ENCODE measurements at places on chromosomes 4 and X.

- DNase-seq = no peak
Observed at GRCh38 chr4:102008711-102009110, 218.2 kb downstream of the BANK1 start.

GRCh38 chrX:112053169-112053568 lies 29.4 kb downstream of the TRPC5 start:
- DNase-seq = no peak

GRCh38 chr4:23814996-23815660 lies 74.7 kb downstream of the PPARGC1A start:
- no peak for DNase-seq

- no peak for DNase-seq
Observed at GRCh38 chr4:147538711-147539110, 57.8 kb downstream of the EDNRA start.

DNA sequence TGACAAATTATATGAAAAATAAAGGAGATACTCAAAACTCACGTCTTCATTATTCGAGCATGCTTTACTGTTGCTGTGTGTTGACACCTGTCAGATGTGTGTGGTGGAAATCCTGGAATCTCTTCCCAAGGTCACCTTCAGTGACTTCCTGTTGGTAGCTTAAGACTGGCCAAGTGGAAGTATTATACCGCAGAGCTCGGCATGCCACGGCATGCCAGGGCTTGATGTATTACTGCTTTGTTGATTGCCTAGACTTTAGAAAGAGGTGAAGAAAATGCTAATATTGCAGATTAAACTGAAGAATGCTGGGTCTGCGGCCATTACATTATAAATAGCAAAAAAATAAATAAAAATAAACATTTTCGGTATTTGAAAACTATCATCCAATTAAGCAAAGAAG lies 4.6 kb downstream of the TREX2 start:
- DNase-seq = no peak

DNA sequence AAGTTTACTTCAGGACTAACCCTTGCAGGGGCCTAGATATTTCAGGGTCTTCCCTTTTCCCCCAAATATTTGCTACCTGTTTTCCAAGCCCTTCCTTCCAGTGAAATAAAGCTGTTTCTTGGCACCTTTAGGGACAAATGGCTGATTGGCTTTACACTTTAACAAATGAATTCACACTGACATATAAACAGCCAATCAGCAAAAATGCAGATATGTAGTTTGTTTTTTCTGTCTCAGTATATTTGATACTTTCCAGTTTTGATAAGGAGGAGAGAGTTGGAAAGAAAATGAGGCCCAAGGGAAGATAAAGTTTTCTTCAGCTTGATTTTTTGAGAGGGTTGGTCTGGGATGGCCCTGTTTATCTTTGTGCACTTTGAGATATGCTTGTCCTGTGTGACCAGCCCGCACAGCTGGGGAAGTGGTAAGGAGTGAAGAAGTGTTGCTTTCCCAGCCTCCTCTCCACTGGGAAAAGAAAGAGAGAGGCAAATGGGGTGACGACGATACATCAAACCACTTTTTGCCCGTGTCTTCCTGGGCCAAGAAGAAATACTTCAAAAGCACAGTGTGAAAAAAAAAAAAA lies 67.5 kb downstream of the MGST2 start:
- no peak for DNase-seq

DNA sequence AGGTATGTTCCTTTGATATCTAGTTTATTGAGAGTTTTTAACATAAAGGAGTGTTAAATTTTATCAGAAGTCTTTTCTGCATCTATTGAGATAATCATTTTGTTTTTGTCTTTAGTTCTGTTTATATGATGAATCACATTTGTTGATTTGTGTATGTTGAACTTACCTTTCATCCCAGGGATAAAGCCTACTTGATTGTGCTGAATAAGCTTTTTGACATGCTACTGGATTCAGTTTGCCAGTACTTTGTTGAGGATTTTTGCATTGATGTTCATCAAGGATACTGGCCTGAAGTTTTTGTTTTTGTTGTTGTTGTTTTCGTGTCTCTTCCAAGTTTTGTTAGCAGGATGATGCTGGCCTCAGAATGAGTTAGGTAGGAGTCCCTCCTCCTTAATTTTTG lies 10.8 kb upstream of the AFM start:
- no peak for DNase-seq

GRCh38 chr4:144787365-144788258 lies 141.7 kb downstream of the HHIP start:
- no peak for DNase-seq

DNA sequence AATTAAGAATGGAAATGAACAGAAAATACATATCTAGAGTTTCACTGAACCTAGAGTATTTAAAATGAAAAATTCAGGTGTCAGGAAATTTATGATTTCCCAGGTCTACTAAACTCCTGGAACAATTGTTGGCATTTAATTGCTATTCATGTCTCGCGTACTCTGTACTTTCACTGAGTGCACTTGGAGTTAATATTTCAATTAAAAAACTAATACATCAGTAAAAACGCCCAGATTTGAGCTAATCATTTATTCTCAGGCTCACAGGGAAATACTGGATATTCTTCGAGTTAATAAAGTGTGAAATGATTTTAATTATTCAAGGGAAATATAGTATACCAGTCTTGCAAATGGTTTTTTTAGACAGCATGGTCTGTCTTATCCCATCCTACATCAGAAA lies 125.9 kb downstream of the CHRNA9 start:
- DNase-seq = no peak

DNA sequence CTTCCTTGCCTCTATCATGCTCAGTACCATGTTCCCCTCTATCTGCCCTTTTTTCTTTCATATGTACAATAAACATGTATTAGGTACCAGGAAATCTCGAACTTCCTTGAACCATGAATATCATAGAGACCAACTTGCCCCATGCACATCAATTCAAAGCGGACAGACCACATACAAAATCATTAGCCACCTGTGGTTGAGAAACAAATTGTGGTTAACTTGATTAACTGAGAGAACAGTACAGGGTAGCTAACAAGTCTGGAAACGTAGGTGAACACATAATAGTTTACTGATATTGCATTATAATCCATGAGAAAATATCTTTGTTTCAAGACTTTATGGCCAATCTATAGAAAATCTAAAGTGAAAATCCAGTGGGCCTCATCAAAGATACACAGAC lies 8.2 kb downstream of the CASP3 start:
- DNase-seq = no peak

DNA sequence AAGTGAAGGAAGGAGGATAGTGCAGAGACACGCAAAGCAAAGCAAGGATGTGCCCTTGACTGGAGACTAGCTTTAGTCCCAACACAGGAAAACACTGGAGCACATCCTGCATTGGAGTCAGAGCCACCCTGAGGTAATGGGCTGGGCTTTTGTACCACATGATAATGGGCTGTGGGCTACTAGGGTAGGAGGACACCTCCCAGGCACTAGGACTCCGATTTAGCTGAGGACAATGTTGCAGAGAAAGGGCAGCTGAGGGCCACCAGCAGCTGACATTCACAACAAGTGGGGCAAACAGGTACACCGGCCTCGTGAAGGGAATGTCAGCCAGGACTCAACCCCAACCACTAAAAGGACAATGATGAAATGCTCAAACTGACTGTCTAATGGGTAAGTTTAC lies 10.2 kb downstream of the SDAD1 start:
- DNase-seq = no peak

DNA sequence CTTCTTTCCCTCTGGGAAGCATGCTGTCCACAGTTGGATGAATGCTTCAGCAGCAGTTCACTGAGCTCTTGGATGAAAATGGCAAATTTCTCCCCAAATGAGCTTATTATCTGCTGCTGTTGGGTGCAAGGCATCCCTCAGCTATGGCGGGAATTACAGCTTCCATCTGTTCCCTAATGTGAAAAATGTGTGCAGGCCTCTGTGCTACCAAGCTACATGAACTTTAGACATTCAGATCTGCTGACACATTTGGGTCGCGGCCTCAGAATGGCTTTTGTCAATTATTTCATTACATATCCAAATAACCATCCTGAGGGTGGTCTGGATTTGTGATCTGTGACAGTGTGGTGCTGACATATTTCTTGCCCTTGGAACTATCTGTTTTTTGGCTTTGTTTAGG lies 119.5 kb upstream of the SCML1 start:
- no peak for DNase-seq

- no peak for DNase-seq
Observed at GRCh38 chrX:3244955-3245354, 101.5 kb downstream of the MXRA5 start.

DNA sequence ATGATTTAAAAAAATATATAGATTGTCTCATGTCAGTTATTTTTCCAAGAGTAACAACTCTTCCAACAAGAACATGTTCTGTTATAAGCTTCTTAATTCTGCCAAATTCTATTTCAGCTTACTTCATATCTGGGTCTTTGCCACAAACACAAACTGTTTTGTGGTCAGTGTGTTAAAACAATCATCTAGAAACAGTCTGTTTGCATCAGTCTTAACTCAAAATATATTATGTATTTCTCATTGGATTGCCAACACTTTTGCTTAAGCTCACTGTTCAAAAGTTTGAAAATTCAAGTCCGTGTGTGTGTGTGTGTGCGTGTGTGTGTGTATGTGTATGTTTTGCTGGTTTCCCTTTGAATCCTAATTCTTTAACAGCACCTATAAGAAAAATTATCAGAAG lies 752.3 kb upstream of the NDST4 start:
- no peak for DNase-seq

DNA sequence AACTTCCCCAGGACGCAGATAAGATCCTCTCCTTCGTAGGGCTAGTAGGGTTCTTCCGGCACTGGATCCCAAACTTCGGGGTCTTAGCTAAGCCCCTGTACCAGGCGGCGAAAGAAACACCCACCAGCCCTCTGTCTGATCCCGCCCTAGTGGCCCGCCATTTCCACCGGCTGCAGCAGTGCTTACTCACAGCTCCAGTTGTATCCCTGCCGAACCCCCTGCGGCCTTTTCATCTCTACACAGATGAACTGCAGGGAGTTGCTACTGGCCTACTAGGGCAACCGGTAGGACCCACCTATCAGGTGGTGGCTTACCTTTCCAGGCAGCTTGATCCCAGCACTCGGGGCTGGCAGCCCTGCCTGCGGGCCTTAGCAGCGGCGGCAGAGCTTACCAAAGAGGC lies 961.2 kb downstream of the RPA4 start:
- no peak for DNase-seq

DNA sequence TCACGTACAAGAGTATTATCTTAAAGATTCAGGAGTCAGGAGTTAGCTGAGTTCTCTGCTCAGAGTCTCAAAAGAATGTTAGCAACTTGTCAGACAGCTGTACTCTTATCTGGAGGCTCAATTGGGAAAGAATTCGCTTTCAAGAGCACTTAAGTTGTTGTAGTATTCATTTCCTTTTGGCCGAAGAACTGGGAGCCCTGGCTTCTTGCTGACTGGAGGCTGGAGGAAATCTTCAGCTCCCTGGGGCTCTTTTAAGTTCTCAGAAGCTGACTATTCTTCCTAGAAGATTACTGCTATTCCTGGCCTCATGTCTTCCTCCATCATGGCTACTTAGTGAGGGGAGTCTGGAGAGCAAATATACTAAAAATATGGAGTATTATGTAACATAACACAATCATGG lies 587.2 kb downstream of the EPHA5 start:
- DNase-seq = no peak

- DNase-seq = peak; percentile 73
Observed at GRCh38 chrX:106802388-106803275, at the start of gene TBC1D8B. Gene TBC1D8B, plus strand, starts transcription at chrX:106802673. Its CDS starts 181 bp downstream, at chrX:106802854.

- DNase-seq = no peak
Observed at GRCh38 chr4:109131559-109131958, 170.9 kb downstream of the COL25A1 start.

GRCh38 chr4:25756503-25756902 lies 100.9 kb downstream of the SLC34A2 start:
- DNase-seq = no peak

GRCh38 chr4:103018391-103019307 lies 856 bp downstream of the SLC9B1 start:
- DNase-seq = no peak

GRCh38 chr4:55359397-55359916 lies 13.4 kb downstream of the SRD5A3 start:
- DNase-seq = peak; percentile 65

GRCh38 chr4:28001698-28002097 lies 1141.1 kb downstream of the STIM2 start:
- no peak for DNase-seq

- no peak for DNase-seq
Observed at GRCh38 chr4:149910604-149911350, 95.1 kb upstream of the IQCM start.

GRCh38 chrX:101764538-101764937 lies 104.9 kb upstream of the ARMCX2 start:
- no peak for DNase-seq

GRCh38 chr4:139077567-139078355 lies 62.2 kb downstream of the NOCT start:
- DNase-seq = no peak

- DNase-seq = no peak
Observed at GRCh38 chr4:133095591-133095990, 53.5 kb upstream of the PCDH10 start.

DNA sequence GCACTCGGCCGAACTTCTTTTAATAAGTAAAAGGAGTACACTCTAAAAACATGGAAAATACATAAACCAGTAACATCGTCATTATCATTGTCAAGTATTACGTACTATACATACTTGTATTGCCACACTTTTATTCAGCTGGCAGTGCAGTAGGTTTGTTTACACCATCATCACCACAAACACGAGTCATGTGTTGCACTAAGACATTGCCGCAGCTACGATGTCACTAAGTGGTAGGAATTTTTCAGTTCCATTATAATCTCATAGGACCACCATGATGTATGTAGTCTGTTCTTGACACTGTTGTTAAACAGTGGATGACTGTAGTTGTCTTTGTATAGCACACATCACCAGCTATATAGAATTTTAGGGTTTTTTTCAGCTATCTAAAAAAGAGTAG lies 48.0 kb upstream of the TMEM131L start:
- no peak for DNase-seq

GRCh38 chrX:39855748-39856129 lies 242.0 kb downstream of the BCOR start:
- no peak for DNase-seq

- no peak for DNase-seq
Observed at GRCh38 chr4:19171832-19172231, 1079.9 kb upstream of the SLIT2 start.

DNA sequence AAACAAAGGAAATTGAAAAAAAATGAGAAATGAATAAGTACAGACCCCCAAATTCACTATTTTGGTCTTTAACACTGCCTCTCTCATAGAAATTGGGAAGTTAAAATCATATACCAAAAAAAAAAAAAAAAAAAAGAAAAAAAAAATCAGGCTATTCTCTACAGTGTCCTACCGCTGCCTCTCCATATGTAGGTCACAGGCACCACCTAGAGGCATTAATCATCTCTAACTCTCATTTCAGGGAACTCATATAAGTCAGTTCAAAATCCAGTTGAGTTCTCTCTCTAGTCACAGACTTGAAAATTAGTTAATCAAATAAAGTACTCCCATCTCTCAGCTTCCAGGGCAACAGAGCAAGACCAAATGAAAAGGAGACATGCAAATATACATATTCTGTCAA lies 47.9 kb downstream of the COX18 start:
- no peak for DNase-seq

- DNase-seq = peak; percentile 27
Observed at GRCh38 chrX:43644124-43644701, 11.9 kb upstream of the MAOA start.

All from GM04503 (cell line).